ENCODE measurements at places on chromosomes 2 and 18. TPM values are rescaled to one million over a fixed set of nuclear protein-coding genes. Genes with fewer than 3 reads are reported as not detected.
A peak's percentile ranks its signal among the peaks of the same experiment; 100 is the strongest.

- no peak overlapping the region for H3K27ac ChIP-seq
- H3K4me1 ChIP-seq: no peaks in the 10 kb centered on the region
- no peaks in the 10 kb centered on the region for H3K27me3 ChIP-seq
- DNase-seq: no peak
These were observed 35.6 kb upstream of the ZSWIM2 start for GRCh38 chr2:186884587-186884986.

GRCh38 chr18:55607773-55608172 is 19.8 kb upstream of the TCF4 start:
- 0 out of 2 replicates have a peak, but pooled peaks cover 2% of the 10 kb centered on the region for H3K4me1 ChIP-seq
- no peak for DNase-seq
- no peak overlapping the region for H3K27ac ChIP-seq
- H3K4me3 ChIP-seq: no peak overlapping the region

- no peak for DNase-seq
- no peak overlapping the region for H3K4me3 ChIP-seq
These were observed 26.0 kb downstream of the PTPN2 start for GRCh38 chr18:12857991-12858544.

- no peaks in the 10 kb centered on the region for H3K27me3 ChIP-seq
- DNase-seq: no peak
- no peaks in the 10 kb centered on the region for H3K4me1 ChIP-seq
- H3K4me3 ChIP-seq: no peak overlapping the region
- H3K36me3 ChIP-seq: peaks cover 46% of the 10 kb centered on the region
These were observed 8.8 kb downstream of the COPS9 start for GRCh38 chr2:240127191-240127750.

GRCh38 chr2:231926761-231927565 is 767 bp upstream of the NPPC start:
- H3K27me3 ChIP-seq: peaks cover 58% of the 10 kb centered on the region
- DNase-seq: peak; percentile 69
- peak overlapping the region; percentile 74 for H3K4me3 ChIP-seq
- peaks cover 15% of the 10 kb centered on the region for H3K4me1 ChIP-seq

The EVA1A gene
- total RNA-seq: 3.2 TPM

DNA sequence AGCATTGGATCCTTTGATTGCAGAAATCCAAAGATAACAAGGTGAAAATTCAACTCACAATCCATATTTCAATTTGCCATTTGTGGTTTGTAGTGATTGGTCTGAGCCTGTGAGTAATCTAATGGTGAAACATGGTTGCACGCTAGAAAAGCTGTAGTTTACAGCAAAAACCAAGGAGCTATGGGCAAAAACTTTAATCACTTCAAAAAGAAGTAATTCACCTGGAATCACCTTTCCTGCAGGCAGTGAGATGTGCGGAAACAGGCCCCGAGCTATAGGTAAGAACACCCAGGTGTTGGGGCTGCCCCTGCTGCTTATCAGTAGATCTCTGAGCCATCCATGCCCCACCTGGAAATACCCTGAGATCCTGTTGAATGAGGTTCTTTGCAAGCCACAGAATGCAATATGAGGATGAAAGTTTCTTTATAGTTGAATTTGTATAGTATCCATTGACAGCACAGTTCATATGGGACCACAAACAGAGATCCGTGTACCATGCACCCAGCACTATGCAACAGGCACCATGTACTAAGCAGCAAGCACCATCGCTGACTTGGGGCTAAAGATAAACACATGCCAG is 208.2 kb downstream of the SPP2 start:
- no peaks in the 10 kb centered on the region for H3K27me3 ChIP-seq
- no peaks in the 10 kb centered on the region for H3K36me3 ChIP-seq
- no peak overlapping the region for H3K4me3 ChIP-seq
- H3K27ac ChIP-seq: no peak overlapping the region

The SLC19A3 gene
- total RNA-seq: 6.5 TPM

- peaks cover 21% of the 10 kb centered on the region for H3K36me3 ChIP-seq
- no peaks in the 10 kb centered on the region for H3K27me3 ChIP-seq
- no peak overlapping the region for H3K4me3 ChIP-seq
- no peak overlapping the region for H3K27ac ChIP-seq
- peaks cover 42% of the 10 kb centered on the region for H3K4me1 ChIP-seq
These were observed 17.7 kb downstream of the ADNP2 start for GRCh38 chr18:80126797-80127196.

DNA sequence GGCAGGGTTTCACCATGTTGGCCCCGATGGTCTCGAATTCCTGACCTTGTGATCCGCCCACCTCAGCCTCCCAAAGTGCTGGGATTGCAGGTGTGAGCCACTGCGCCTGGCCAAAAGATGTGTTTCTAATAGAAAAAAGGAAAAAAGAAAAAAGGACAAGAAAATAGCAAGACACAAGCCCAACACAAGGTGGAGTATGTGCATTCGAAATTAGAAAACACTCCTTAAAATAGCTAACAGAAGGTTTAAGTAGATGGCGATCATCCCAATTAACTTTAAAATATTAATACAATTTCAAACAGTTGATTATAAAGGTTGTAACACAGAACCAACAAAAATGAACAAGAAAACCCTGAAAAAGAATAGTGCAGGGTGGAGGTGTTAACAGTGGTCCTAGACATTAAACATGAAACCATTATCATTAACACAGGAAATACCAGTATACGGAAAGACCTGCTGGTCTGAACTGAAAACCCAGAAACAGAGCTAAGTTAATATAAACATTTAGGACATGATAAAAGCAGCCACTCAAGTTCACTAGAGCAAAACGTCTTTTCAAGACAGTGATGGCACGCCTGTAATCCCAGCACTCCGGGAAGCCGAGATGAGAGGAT is 57.9 kb downstream of the HDLBP start:
- H3K27me3 ChIP-seq: no peaks in the 10 kb centered on the region
- H3K4me1 ChIP-seq: no peaks in the 10 kb centered on the region
- DNase-seq: no peak
- H3K36me3 ChIP-seq: peaks cover 77% of the 10 kb centered on the region

GRCh38 chr2:220704081-220704480 is 868.0 kb downstream of the EPHA4 start:
- peaks cover 13% of the 10 kb centered on the region for H3K36me3 ChIP-seq
- no peak overlapping the region for H3K4me3 ChIP-seq
- no peak for DNase-seq
- H3K27me3 ChIP-seq: no peaks in the 10 kb centered on the region

The ALLC gene
- total RNA-seq: not detected

The KCNJ13 gene
- total RNA-seq: not detected

The LBX2 gene
- 1.8 TPM for total RNA-seq

- H3K27me3 ChIP-seq: no peaks in the 10 kb centered on the region
- H3K4me1 ChIP-seq: peaks cover 13% of the 10 kb centered on the region
- no peak overlapping the region for H3K27ac ChIP-seq
These were observed 40.8 kb upstream of the RPRM start for GRCh38 chr2:153519257-153519875.

GRCh38 chr18:30446605-30447004 is 595.9 kb downstream of the DSC3 start:
- no peak overlapping the region for H3K4me3 ChIP-seq
- peak; percentile 18 for DNase-seq
- H3K36me3 ChIP-seq: no peaks in the 10 kb centered on the region
- H3K27ac ChIP-seq: no peak overlapping the region

DNA sequence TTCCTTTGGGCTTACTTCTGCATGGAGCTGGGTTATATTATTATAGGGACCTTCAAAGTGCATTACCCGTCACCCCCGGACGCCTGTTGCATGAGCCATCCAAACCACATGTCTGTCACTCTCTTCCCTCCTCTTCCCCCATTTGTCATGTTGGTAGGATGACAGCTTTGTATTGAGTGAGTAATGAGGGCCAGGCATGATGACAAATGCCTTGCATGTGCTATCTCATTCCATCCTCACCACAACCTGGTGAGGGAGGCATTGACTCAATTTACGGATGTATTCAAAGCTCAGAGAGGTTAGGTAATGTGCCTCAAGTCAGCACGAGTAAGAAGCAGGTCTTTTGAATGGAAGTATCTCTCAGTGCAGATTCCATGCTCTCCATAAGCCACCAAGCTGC is 510.5 kb upstream of the TNP1 start:
- no peak overlapping the region for H3K4me3 ChIP-seq
- no peak for DNase-seq
- no peak overlapping the region for H3K27ac ChIP-seq

- no peak overlapping the region for H3K4me3 ChIP-seq
- no peaks in the 10 kb centered on the region for H3K27me3 ChIP-seq
- no peaks in the 10 kb centered on the region for H3K36me3 ChIP-seq
- peaks cover 3% of the 10 kb centered on the region for H3K4me1 ChIP-seq
These were observed 13.1 kb downstream of the KCNIP3 start for GRCh38 chr2:95310216-95310615.

GRCh38 chr2:33298233-33298632 is 178.2 kb upstream of the RASGRP3 start:
- no peak overlapping the region for H3K27ac ChIP-seq
- H3K4me3 ChIP-seq: no peak overlapping the region
- H3K36me3 ChIP-seq: no peaks in the 10 kb centered on the region
- H3K27me3 ChIP-seq: no peaks in the 10 kb centered on the region

DNA sequence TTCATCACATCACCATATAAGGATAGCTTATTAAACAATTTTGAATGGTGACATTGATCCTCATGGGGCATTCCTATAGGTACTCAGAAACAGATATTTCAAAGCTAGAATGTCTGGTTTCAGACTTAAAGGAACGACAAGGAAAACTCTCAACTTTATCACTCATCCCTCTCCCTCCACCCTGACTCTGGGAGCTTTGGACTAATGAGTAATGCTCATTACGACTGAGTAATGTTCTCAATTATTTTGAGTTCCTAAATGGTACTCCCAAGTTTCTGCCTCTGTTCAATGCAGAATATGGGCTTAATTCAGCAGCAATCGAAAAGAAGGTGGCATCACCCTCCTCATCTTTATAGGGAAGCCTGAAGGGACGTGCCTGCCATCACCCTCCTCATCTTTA is 43.4 kb downstream of the RFX8 start:
- H3K4me3 ChIP-seq: no peak overlapping the region
- H3K4me1 ChIP-seq: peaks cover 16% of the 10 kb centered on the region
- no peaks in the 10 kb centered on the region for H3K36me3 ChIP-seq
- H3K27ac ChIP-seq: no peak overlapping the region

GRCh38 chr2:218091746-218092145 is 22.7 kb downstream of the RUFY4 start:
- no peaks in the 10 kb centered on the region for H3K36me3 ChIP-seq
- DNase-seq: no peak
- no peak overlapping the region for H3K4me3 ChIP-seq
- H3K27ac ChIP-seq: no peak overlapping the region

DNA sequence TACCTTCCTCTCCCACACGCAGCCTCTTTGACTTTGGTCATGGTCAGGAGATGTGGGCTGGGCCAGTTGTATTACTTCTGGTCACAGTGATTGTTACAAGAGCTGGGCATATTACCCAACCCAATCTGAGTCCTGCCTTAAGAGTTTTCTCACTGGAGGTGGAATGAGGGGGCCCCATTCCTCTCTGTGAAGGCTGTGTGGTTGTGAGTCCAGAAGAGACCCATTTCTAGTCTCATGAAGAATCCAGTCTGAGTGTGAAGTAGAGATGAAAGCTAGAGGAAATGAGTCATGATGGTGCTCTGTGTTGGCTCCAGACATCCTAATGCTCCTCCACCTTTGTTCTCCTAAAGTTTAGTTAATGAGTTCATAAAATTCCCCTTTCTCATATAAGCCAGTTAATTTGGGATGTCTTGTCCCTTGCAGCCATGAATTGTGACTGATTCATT is 50.8 kb upstream of the RASGRP3 start:
- no peaks in the 10 kb centered on the region for H3K4me1 ChIP-seq
- no peak overlapping the region for H3K27ac ChIP-seq
- H3K4me3 ChIP-seq: no peak overlapping the region
- no peak for DNase-seq

GRCh38 chr2:12116228-12116750 is 369.9 kb downstream of the LPIN1 start:
- H3K27ac ChIP-seq: no peak overlapping the region
- DNase-seq: no peak
- H3K4me3 ChIP-seq: no peak overlapping the region

The SERPINB12 gene
- not detected for total RNA-seq

The MRPL19 gene
- 65.8 TPM for total RNA-seq

DNA sequence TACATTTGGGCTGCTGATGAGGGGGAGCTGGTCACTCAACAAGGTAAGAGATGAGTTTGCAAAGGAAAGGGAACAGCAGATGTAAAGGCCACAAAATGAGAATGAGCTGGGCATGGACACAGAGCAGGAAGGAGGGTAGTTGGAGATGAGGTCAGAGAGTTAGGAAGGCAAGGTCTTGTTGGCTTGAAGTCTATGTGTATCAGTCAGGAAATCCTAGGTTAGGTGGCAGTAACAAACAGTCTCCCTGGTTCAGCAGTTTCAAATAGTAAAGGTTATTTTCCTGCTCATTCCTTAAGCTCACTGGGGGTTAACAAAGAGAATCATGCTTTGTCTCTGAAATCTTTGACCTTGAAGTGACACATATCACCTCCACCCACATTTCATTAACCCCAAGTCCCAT is 58.3 kb upstream of the ARL4C start:
- peaks cover 10% of the 10 kb centered on the region for H3K4me1 ChIP-seq
- H3K4me3 ChIP-seq: no peak overlapping the region
- DNase-seq: no peak
- H3K27me3 ChIP-seq: peaks cover 4% of the 10 kb centered on the region
- H3K36me3 ChIP-seq: peaks cover 11% of the 10 kb centered on the region
- no peak overlapping the region for H3K27ac ChIP-seq

DNA sequence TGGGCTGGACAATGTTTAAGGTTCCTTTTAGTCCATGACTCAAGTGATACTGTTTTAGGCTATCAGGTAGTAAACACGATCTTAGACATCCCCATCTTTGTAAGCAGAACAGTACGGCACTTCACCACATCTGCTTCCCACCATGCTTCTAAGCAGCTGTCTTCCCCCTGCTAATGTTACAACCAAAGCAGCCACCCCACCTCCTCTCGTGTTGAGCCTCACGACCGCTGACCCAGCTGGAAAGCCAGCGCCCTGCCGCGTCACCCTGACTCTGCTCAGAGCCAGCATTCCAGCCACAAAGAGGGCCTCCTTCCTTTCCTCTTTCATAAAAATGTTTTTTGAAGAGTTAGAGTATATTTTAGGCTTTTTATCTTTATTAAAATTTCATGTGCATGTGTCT is 9.4 kb downstream of the MTERF4 start:
- H3K27ac ChIP-seq: peak overlapping the region; percentile 57
- H3K36me3 ChIP-seq: peaks cover 30% of the 10 kb centered on the region
- H3K27me3 ChIP-seq: no peaks in the 10 kb centered on the region

DNA sequence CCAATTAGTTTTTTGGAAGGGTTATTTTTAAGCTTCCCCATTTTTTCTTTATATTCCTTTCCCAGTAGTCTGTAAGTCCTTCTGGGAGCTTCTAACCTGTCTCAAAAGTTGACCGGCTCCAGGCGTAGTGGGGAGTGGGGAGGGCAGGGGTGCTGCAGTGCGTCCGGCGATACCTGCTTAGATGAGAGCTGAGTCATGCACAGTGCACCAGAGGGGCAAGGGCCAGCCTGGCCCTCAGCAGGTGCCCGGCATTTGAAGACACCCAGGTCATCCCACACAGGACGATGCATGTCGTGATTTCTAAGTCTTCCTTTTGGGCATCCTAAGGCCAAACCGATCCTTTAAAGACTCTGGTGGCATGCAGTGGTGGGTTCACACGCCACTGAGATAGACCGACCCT is 73.4 kb downstream of the TPO start:
- peaks cover 9% of the 10 kb centered on the region for H3K4me1 ChIP-seq
- H3K27me3 ChIP-seq: no peaks in the 10 kb centered on the region
- no peak overlapping the region for H3K4me3 ChIP-seq
- DNase-seq: no peak
- no peak overlapping the region for H3K27ac ChIP-seq
- peaks cover 3% of the 10 kb centered on the region for H3K36me3 ChIP-seq

Measured in WTC11 (cell line).